Muscle of arm (tissue), 14 donors: ENCODE measurements at places on chromosomes 3 and 15.

GRCh38 chr3:171511450-171511849, 51.2 kb upstream of the TNIK start:
- no peak for DNase-seq

DNA sequence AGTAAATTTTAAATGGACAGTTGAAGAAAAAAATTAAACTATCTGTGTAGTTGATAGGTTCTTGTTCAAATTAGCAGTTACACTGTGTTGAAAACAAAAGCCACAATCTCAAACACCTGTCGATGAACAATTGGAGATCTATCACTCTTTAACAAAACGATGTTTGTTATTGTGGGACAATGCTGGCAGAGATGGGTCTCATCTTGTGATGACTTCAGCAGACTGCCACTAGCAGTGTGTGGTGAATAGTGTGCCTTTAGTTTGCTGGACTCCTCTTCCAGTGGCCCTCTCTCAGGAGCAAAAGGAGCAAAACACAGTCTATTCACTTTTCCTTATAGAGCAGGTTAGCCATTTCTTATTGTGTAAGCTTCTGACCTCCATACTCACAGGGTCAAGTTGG, 14.7 kb upstream of the TRIM59 start:
- DNase-seq = no peak

- no peak for DNase-seq
These were observed 231.0 kb upstream of the IGF1R start for GRCh38 chr15:98417346-98417745.

- no peak for DNase-seq
These were observed 70.2 kb upstream of the ZBTB20 start for GRCh38 chr3:115217292-115217677.

DNA sequence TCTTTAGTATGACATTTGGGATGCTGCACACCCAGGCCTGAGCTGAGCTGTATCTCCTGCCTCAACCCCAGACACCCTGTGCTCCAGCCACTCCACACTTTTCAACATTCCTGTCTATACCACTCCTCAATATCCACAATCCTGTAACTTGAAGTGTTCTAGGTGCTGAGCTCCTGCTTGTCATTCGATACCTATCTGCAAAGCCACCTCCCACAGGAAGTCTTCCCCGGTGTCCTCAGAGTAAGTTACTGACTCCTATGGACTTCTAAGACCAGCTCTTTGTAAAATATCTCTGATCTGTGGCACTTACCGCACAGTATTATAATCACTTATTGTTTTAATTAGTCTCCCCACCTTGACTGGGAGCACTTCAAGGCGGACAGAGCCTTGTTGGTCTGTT, 1.2 kb upstream of the CAV3 start:
- DNase-seq = no peak

DNA sequence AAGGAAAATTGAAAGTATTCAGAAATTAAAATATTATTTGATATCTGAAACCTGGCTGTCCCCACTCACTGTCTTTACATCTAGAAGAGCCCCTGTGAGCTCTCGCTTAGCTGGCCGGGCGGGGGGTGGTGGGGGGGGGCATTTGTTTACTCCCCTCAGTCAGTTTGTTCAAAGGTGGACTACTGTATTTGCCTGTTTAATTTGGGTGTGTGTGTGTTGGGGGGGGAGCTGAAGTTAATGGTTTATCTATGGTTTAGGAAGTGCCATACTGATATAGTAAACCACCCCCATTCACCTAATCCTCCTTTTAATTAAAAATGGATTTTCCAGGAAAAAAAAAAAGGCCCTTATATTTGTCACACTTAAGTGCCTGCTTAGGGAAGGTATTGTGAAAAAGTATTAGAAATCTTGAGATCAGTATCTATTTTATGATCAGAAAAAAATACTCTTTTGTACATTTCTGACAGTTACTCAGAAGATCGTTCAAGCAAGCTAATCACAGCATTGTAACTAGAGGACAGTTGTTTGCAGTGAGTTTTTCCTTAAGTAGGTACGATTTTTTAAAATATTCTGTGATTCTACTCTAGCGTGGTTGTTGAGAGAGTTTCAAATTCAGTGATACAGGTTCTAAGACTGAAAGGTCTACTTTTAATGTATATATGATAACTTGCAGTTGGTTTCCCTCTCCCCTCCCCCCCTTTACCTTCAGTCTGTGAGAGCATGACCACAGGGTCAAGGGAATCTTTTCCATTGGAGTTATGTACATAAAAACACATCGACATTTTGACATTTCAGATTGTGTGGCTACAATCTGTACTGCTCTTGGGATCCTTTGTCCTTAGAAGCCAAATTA, 8.5 kb downstream of the NR2F2 start:
- no peak for DNase-seq

DNA sequence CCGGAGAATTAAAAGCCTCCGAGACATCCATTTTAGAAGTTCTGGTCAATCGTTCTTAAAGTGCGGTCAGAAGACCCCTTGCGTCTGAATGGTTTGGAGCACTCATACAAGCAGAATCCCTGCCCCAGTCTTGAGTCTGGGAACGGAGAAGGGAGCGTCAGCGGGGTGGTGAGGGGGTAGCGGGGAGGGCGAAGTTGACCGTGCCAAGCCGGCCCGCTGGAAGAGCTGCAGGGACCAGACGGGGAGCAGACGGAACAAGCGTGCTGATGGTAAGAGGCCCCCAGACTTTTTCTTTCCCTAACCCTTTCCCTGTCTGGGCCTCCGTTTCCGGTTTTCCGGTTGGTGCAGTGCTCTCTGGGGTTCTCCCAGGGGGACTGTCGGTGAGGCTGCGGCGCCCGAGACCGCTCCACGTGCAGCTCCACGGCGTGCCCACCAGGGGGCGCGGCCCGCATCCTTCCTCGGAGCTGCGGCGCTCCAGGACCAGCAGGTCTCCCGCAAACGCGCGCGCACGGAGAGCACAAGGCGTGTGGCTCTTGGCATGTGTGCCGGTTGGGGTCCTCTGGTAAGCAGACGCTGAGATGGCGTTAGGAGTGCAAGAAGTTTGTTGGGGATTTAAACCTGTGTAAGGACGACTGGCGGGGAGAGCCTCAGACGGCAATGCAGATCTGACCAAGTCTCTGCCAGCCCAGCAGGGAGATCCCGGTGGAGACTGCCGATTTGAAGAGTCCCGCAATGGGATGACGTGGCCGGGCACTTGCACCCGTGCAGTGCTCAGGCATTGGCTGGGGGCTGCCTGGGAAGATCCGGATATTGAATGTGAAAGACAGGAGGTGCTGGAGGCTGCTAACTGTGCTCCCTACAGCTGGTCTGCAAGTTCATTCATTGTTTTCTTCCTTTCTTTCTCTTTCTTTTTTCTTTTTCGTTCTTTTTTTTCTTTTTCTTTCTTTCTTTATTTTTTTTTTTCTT, 19.2 kb upstream of the CORO2B start:
- peak; percentile 82 for DNase-seq

- peak; percentile 70 for DNase-seq
These were observed 463 bp downstream of the TERC start for GRCh38 chr3:169764312-169764881.

DNA sequence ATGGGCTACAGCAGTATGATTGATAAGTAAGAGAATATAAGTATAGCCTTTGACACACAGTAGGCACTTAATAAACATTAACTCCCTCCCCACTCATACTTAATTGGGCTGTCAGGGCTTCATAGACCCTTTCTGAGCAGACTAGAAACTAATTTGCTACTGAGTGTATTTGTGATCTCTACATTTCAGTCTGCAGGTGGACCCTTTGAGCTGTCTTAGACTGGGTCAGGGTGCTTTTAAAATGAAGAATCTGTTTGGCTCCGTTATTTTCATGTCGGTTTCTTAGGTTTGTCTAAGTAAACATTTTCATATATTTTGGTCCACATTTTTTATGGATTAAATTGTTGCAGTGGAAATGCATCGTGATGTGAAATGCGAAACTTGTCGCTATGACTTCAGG, 50.3 kb upstream of the SELENOK start:
- DNase-seq = peak; percentile 21

GRCh38 chr3:36790765-36791164, 26.4 kb upstream of the DCLK3 start:
- DNase-seq = no peak

GRCh38 chr3:138942861-138943623, 3.9 kb downstream of the FOXL2 start:
- DNase-seq = no peak

- DNase-seq = no peak
These were observed 181.7 kb upstream of the SNTN start for GRCh38 chr3:63470745-63471144.
